ENCODE measurements at places on chromosomes 1 and 21. TPM values are rescaled to one million over a fixed set of nuclear protein-coding genes. Genes with fewer than 3 reads are reported as not detected.

The IFT25 gene
- 41.2 TPM for total RNA-seq

The PDZK1IP1 gene
- not detected for total RNA-seq

The RGS18 gene
- total RNA-seq, result not detected

The AMY2B gene
- total RNA-seq, result 7.0 TPM

The RGSL1 gene
- not detected for total RNA-seq
